KG1 (cell line): ENCODE measurements at places on chromosomes 5 and 9.

GRCh38 chr5:39120052-39120420 lies 45.8 kb upstream of the RICTOR start:
- DNase-seq: no peak

DNA sequence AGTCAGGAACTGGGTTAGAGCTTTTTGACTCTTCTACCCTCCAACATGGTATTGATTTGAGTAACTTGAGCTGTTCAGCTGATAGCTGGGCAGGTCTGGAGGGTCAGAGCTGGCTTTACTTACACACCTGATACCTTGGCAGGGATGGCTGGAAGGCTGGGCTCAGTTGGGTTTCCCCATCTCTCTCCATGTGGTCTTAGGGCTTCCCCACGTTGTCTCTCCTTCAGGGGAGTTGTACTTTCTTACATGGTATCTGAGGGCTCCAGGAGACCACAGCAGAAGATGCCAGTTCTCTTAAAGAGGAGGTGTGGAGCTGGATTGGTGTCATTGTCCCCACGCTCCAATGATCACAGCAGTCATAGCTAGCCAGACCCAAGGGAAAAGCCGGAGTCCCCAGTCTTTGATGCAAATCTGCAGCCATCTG lies 25.6 kb downstream of the ISOC1 start:
- DNase-seq: no peak

DNA sequence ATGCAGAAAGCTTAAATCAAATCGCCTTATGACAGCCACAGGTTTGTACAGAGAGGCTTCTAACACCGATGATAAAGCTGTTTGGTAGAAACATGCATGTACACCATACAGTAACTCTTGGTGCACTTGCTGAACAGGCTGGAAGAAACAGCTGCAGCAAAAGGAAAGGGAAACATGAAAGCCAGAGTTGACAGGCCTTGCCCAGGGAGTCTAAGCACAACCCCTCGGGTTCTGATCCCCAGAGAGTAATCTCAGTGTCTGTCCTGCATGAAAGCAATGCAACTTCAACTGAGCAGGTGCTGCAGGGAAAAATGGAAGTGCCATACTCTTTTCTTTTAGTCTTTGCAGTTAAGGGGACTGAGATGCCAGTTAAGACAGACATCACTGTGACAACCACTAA lies 419.9 kb downstream of the BNC2 start:
- DNase-seq: no peak

- DNase-seq: peak; percentile 31
These were observed 72.0 kb downstream of the CCNH start for GRCh38 chr5:87340716-87341115.

DNA sequence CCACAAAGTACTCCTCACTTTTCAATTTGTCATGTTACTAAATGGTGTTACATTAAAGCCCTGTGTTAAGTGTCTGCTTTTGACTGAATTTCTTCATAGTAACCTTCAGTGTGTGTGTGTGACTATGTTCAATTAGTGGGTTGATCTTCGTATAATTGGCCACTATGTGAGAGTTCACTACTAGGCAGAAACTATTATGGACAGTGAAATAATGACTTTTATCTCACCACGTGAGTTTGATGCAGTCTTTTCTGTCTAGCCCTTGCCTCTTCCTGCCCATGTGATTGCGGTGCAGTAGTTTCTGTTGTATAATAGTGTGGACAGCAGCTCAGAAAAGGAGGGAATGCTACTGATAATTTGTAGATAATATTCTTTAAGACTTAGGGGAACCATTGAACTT lies 1.8 kb upstream of the MAML1 start:
- no peak for DNase-seq

DNA sequence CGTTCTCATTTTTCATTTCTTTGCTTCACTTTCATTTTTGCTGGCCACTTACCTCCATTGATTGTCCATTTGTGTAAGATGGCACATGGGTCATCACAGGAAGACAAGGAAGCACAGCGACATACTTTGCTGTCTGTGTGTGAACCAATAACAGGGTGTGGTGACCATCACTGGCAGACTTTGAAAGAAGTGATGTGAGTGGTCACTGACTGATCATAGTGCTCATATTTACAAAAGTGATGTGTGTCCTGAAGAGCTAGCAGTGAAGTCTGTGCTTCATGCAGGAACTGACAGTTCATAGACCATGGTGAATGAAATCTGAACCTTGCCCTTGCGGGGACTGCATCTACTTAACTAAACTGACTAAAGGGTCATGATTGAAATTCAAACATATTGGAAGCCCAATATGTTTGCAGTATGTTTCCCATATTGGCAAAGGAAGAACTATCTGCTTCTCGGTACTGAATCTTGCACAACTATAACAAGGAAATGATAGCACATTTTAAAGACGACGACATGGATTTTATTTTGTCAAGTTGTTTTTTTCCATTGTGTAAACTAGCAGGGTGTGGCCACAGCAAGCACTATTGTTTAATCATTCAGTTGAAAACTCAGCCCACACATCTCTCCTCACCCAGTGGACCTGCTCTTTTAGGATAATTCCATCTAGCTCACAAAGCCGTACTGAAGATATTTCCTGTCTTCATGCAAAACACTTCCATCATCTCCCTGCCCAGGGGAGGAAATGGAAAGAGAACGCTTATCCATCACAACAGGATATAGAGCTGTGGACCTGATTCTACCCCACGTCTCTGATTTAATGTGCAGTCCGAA lies 232.0 kb upstream of the ANKRD55 start:
- no peak for DNase-seq

- no peak for DNase-seq
These were observed 68.1 kb upstream of the ERCC6L2 start for GRCh38 chr9:95807326-95807947.

DNA sequence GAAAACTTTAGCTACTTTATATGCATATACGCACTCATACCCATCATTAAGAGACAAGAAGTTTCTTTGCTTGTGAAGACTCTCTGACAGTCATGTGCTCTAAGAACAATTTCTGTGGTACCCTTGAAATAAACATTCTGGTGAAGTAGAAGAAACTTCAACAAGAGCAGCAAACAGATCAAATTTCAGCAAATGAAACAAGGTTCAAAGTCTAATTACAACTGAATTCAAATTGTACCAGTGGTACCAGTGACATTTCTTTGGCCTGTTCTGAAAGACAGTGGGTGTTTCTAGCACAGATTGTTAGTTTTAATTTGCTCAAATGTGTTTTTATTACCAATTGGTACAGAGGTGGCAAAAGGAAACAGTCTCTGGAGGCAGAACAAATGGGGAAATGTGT lies 391.0 kb downstream of the CHSY3 start:
- DNase-seq: no peak

- no peak for DNase-seq
These were observed 576 bp downstream of the ALDOB start for GRCh38 chr9:101434998-101435397.

GRCh38 chr5:132470010-132470392 lies 20.6 kb downstream of the IRF1 start:
- DNase-seq: no peak

GRCh38 chr5:58849921-58850667 lies 267.2 kb downstream of the RAB3C start:
- DNase-seq: peak; percentile 10
